ENCODE measurements at places on chromosomes 3 and 15.

- no peak for DNase-seq
Measured at GRCh38 chr3:18132991-18133390, 292.1 kb downstream of the SATB1 start.

- DNase-seq: no peak
Measured at GRCh38 chr3:170621256-170621655, 35.4 kb upstream of the SLC7A14 start.

DNA sequence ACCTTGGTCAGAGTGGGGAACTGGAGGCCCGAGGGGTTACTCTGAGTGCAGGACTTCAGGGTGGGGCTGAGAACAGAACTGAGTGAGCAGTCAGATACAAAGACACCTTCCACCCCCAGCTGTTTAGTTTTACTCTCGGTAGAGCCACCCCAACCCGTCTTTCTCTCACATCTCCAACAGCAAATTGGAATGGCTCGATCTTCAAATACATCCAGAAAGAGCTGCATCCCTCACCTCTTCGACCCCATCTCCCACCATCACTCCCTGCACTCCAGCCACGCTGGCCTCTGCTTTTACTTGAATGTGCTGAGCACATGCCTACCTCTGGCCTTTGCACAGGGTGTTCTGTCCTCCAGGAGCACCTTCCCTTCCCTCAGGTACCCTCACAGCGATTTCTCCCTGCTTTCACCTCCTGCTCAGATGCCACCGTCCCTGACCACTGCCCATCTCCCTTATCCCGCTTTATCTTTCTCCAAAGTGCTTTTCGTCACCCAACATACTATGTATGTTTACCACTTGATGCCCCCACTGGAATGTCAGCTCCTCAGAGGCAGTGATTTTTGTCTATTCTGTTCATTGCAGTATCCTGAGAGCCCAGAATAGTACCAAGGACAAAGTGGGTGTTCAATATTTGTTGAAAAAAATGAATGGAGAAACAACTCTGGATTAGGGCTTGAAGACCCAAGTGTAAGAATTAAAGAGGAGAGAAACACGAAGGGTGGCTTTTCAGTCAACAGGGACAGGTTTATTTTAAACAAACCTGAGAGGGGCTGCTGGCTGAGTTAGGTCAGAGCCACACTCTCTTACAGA, 4.4 kb downstream of the CHCHD4 start:
- DNase-seq: no peak

DNA sequence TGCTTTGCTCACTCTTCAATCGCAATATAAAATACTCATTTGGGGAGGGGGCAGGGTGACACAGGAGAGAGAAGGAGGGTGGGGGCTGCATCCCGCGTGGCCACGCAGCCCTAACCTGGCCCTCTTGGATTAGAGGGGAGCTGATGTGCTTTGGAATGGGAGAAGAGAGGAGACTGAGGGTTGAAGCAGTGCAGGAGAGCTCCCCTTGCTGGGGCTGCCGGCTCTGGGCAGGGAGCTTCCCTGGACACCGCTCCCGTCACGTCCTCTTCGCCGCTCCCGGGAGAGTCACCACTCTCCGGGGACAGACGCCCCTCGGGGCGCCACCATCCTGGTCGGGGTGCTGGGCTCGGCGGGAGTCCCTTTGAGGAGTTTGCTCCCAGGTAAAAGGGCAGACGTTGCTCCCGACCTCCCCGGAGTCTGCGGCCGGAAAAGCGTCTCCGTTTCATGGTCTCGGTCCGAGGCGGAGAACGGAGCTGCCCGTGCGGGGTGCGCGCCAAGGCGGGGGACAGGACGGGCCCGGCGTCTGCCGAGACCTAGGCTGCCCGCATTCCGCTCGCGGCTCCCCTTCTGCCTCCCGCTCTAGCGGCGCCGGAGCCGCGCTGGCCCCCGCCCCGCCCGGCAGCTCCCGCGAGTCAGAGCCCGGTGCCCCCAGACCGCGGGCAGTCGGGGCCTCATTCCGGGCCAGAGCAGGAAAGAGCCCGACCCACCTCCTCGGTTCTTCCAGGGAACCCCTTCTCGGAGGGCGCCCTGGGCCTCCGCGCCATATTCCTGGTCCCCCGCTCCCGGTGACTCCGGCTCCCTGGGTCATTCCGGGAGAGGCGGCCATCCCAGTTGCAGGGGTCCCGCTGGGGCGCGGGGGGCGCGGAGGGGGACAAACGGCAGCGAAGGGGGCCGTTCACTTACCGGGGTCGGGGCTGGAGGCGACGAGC, 603 bp downstream of the SLC7A14 start:
- DNase-seq: peak; percentile 34

DNA sequence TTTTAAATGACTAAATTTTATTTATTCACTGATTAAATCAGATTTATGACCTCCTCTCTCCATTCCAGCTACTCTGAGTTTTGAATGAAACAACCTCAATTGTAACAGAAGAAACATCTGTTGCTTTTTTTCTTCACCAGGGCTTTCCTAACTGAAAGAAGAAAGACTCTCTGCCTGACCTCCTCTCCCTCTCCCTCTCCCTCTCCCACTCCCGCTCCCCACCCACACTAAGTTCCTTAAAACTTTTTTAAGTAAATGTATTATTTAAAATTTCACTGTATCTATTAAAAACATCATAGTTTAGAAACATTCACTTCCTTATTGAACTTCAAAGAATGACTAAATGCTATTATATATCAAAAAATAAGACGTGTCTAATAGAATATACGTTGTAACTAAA, 122.0 kb downstream of the TFDP2 start:
- DNase-seq: no peak

Data from D721Med (cell line).